Stimulated activated CD4-positive, alpha-beta T cell treated with anti-CD3 and anti-CD28 coated beads, TNF-alpha, amount 100 ng/mL, for 1 hour (primary cell): ENCODE measurements at places on chromosomes 1 and 21.

DNA sequence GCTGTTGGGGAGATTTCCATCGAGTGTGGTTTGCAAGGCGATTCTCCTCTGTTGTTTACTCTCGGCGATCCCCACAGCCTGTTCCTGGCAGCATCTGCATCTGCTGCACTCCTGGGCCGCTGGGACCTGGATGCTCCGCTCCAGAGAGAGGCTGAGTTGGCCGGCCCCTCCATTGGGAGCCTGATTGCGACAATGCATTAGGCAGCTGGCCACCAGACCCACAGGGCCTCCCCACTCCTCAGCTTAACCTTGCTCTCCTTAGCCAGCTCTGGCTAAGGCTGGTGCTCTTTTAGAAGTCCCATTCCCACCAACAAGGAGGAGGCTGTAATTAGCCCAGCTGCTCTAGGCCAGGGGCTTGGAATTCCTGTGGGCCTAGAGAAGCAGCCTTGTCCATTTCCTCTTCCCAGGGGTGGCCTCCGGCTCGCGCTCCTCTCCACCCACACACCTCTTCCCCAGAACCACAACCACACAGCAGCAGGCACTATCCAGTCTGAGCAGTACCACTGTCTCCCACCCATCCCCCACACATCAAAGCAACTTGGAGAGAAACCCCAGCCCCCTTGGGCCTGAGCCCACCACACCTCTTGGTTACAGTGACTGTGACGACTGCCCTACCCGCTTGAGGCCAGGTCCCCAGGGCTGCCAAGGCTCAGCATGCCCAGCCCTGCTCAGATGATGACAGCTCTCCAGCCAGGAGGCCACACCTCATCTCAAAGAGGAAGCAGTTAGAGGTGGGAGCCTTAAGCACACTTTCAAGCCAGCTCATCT lies 193.8 kb upstream of the EDN2 start:
- DNase-seq = no peak

GRCh38 chr1:10599194-10599861 lies 124.6 kb downstream of the PEX14 start:
- DNase-seq = no peak

DNA sequence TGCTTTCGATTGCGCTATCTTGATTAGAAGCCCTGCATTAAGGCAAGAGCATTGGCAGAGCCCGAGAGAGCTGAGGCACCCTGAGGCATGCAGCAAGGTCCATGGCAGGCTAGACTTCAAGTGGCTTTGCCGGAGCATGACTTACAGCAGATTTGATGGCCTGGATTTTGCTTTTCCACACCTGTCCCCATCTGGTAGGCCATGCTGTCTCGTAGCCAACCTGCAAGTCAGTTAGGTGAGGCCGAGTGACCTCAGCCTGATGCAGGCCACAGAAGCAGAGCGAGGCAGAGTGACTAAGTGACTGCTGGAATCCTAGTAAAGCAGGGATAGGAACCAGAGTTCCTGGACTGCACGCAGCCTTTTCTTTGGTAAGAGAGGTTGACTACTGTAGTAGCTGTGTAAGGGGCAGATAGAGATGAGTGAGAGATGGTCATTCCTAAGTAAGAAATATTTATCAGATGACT lies 148.9 kb downstream of the PBX1 start:
- DNase-seq = no peak

DNA sequence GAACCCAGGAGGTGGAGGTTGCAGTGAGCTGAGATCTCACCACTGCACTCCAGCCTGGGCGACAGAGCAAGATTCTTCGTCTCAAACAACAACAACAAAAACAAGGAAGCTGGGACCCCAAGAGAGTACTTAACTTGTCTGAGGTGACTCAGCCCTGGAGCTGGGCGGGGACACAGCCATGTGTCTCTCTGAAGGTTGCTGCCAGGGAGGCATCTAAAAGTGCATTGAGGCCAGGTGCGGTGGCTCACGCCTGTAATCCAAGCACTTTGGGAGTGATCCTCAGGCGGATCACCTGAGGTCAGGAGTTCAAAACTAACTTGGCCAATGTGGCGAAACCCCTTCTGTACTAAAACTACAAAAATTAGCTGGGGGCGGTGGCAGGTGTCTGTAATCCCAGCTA lies 7.7 kb downstream of the IFI6 start:
- DNase-seq = no peak

GRCh38 chr1:178939338-178940067 lies 68.6 kb upstream of the ANGPTL1 start:
- no peak for DNase-seq

GRCh38 chr1:47471163-47471562 lies 33.3 kb downstream of the FOXD2 start:
- no peak for DNase-seq

GRCh38 chr1:109931189-109931731 lies 20.6 kb downstream of the CSF1 start:
- DNase-seq = no peak

DNA sequence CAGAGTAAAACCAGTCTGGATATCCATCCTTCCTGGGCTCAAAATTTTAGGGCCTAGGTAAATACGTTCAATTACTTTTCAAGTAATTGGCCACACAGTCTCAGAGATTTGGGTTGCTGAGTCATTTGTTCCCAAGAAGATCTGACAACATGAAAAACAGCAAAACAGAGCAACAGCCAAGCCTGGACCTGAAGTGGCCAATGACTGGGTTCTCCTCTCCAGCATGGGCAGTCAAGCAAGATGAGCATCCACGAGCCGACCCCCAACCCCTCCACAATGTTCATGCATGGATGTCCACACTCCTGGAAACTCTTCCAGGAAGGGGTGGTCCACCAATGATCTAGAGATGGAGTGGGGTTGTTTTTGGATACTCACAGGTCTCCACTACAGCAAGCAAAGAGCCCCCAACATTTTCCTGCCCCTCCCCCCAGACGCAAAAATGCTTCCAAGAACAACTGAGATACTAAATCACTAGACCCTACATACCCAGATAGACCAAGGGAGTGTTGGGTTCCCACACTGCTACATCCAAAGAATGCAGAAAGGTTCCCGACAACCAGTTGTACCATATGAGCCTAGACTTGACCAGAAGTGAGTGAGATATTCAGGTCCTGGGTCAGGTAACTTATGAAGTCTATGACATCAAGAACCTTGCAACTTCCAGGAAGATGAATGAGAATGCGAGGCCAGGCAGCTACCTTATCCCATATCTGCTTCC lies 73.0 kb downstream of the CD46 start:
- no peak for DNase-seq

DNA sequence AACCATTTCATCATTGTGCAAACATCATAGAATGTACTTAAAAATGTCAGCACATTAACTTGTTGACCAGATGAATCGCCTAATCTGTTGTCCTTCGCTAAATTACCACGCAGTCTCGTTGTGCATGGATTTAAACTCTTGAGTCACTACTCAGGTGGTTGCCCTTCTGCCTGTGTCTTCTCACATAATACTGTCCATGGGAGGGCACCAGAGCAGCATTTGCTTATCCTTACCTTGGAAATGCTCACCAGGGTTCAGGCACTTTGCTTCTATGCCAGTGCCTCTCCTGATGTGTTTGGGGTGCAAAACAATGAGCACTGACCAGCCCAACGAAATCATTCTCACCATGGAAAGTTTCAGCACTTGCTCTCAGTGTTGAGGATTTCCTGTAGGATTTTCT lies 559.9 kb downstream of the RWDD3 start:
- DNase-seq = no peak

DNA sequence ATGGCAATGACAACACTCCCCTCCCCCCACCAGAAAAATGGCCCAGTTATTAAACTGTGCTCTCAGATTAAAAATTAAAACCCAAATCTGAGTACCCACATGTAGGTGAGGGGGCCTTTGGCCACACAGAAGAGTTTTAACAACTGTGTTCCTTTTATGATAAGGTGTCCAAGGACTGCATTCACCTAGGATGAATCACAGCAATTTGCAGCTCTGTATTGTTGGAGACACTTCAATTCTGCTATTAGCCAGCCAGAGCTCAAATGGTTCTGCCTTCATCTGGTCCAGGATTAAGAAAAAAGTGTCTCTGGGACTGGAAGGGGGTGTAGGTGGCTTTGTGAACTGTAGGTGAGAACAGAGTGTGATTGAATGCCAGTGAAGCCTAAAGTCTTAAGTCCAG lies 43.3 kb upstream of the DIRAS3 start:
- DNase-seq = no peak

DNA sequence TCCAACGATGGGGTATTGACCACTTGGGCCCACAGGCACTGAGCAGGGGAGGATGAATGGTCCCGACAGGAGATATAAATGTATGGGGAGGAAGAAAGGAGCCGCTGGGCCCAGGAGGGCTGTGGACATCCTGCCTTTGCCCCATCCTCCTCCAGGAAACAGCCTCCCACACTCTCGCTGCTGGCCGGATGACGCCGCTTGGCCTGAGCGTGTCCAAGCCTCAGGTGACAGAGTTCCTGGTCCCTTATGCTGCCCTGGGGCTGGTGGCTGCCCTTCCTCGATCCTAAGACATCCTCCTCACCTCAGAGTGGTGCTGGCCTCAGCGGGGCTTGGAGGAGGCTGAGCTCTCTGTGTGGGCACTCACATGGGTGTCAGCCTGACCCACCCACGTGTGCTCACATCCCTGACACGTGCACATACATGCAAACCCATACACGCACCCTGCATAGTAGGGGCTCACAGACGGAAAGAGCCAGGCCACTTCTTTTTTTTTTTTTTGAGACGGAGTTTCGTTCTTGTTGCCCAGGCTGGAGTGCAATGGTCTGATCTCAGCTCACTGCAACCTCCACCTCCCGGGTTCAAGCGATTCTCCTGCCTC lies 5.9 kb upstream of the SERINC2 start:
- no peak for DNase-seq

- no peak for DNase-seq
These were observed 5.1 kb upstream of the VWA1 start for GRCh38 chr1:1430114-1430982.

GRCh38 chr1:178352790-178353416 lies 143.9 kb downstream of the CLEC20A start:
- DNase-seq = no peak

DNA sequence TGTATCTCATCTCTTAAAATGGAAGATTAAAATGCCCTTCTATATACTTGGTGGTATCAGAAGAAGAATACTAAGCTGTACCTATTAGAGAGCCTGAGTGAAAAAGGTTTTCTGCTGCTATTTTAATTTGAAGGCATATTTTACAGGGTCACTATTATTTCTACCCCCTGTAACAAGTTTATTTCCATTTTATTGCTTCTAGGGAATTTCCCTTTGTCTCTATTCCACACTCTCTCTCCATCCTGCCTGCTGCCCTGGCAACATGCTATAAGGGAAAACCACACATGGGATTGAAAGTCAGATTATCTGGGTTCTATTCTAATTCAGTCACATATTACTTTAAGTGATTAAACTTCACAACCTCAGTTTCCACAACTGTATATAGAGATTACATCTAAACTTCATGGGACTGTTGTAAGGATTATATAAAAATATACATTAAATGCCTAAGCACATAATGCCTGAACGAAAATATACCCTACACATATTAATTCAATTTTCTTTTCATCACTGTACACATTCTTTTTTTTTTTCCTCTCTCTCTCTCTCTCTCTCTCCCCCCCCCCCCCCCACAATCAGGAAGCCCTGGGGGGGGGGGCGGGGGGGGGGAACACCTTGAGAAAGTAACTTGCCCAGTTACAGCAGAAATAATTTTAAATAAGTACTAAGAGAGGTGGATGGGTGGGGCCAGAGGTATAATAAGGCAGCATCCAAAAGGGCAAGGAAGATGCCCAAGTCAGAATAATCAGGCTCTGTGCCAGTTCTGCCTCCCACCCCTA lies 51.5 kb downstream of the LUZP1 start:
- DNase-seq = no peak

GRCh38 chr1:42674214-42674613 lies 8.0 kb upstream of the YBX1 start:
- no peak for DNase-seq

- no peak for DNase-seq
These were observed 61.3 kb downstream of the ROR1 start for GRCh38 chr1:63835128-63835527.

DNA sequence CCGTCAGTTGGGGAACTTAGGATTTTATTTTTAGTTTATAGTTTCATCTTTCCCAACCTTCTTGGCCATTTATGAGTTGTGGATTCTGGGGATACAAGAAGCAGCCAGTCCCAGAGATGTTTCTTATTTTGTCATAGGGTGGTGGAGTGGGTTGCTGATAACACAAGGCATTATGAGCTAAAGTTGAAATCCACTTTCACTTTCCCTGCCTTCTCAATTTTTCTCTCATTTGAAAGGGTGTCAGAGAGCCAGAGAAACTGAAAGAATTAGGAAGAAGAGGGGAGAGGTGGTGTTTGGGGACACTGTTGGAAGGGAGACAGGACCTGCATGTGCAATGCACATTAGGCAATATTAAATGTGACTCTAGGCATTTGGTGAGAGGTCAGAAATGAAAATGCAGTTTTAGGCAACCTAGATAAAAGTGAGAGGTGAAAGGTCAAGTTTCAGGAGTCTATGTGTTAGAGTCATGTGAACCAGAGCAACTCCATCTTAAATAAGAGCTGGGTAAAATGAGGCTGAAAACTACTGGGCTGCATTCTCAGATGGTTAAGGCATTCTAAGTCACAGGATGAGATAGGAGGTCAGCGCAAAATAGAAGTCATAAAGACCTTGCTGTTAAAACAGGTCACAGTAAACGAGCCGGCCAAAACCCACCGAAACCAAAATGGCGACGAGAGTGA lies 71.1 kb upstream of the F3 start:
- DNase-seq = no peak

GRCh38 chr1:3074297-3074741 lies 5.3 kb downstream of the PRDM16 start:
- no peak for DNase-seq

- no peak for DNase-seq
These were observed 18.4 kb upstream of the PTBP2 start for GRCh38 chr1:96703186-96703585.

DNA sequence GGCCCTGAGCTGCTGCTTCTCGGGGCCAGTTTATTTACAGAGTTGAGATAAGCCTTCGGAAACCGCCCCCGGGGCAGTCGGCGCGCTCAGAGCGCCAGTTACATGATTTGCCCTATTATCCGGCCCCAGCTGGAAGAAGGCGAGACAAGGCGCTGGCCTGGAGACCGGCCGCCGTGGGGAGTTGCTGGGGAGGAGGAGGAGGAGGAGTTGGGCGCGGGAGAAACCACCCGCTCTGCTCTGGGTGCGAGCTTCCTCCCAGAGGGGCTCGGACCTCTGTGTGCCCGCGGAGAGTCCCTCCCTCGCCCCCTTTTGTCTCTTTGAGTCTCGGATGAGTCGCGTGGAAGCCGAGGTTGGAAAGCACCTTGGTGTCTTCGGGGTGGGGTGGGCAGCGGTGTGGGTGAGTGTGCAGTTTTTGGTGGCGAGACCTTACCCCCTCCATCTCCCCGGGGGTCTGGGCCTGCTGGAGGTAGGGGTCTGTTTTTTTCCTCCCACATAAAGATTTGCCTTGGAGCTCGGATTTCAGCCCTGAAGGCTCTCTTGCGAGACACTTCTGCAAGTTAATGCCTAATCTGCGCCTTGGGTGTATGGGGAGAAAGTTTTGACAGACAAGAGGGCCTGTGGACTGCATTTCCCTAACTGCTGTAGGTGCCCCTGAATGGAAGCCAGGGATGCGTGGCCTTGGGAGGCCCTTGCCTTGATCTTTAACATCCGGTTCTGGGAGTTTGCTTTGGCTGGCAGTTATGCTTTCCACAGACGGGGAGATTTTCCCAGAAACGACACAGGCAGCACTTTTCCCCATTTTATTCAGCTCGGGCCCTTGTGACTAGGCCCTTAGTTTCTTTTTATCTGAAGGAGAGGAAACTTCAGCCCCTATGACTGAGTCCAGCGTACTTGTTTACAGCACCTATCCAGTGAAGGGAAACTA lies 80.0 kb downstream of the NDUFS5 start:
- DNase-seq = no peak
